ENCODE measurements at places on chromosomes 7 and 10. TPM values are rescaled to one million over a fixed set of nuclear protein-coding genes. Genes with fewer than 3 reads are reported as not detected.

GRCh38 chr10:79407811-79408795 is 37.3 kb downstream of the ZCCHC24 start:
- H3K27me3 ChIP-seq = no peaks in the 10 kb centered on the region
- peaks cover 4% of the 10 kb centered on the region for H3K4me1 ChIP-seq
- no peaks in the 10 kb centered on the region for H3K36me3 ChIP-seq
- H3K4me3 ChIP-seq = no peak overlapping the region
- no peak overlapping the region for H3K27ac ChIP-seq

DNA sequence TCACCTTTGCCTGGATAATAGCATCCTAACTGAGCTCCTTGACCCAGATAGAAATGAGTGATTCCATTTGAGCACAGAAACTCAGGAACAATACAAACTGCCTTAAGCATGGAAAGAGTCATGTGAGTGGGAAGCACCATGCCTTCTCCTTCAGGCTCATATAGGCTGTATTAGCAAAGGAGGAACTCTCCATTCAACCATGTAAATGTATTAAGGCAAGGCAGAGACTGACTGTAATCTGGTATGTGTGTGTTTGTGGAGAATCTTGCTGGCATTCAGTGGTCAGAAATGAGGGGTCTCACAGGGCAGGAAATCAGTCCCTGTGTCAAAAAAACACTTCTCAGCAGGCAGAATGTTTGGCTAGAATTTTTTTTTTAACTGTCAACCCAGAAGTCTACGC is 40.2 kb downstream of the COA1 start:
- peaks cover 19% of the 10 kb centered on the region for H3K4me1 ChIP-seq
- no peaks in the 10 kb centered on the region for H3K27me3 ChIP-seq
- no peak overlapping the region for H3K27ac ChIP-seq

- no peak overlapping the region for H3K4me3 ChIP-seq
- no peaks in the 10 kb centered on the region for H3K36me3 ChIP-seq
- DNase-seq = no peak
Observed at GRCh38 chr10:76700241-76700640, 937.4 kb downstream of the KCNMA1 start.

DNA sequence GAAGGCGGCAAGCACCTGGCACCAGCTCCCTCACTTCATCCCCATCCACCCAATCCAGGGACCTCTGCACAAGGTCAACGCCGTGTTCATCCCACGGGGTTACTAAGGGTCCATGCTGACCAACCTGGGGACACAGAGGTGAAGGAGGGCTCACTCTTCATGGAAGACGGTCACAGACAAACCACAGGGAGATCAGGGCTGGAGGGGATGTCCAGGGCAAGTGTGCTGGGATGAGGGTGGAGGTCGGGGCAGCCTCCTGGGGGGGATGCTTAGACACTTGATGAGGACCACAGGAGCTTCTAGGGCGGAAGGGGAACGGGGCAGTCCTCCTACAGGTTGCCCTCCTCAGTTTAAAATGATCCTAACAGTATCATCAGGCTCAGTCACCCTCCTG is 46.7 kb downstream of the FAM53B start:
- H3K4me3 ChIP-seq = peak overlapping the region; percentile 64
- no peaks in the 10 kb centered on the region for H3K27me3 ChIP-seq
- H3K4me1 ChIP-seq = peaks cover 97% of the 10 kb centered on the region
- H3K27ac ChIP-seq = peak overlapping the region; percentile 98
- H3K36me3 ChIP-seq = peaks cover 28% of the 10 kb centered on the region
- no peak for DNase-seq

DNA sequence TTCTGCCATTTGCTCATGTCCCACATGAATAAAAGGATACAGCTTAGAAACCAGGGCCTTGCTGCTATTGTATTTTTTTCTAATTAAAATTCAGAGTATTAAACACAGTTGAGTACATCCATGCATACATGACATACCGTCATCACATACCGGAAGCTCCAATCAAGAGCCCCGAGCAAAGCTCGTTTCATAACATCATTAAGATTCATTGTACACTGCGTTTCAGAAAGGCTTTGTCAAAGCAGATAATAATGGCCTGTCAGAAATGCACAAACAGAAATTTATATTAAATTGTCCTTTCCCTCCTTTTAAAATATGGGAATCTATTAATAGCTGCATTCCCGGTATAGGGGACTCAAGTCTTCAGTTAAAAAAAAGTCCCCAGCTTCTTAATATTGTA is 103.4 kb downstream of the PRTFDC1 start:
- no peak overlapping the region for H3K27ac ChIP-seq
- no peak for DNase-seq
- H3K36me3 ChIP-seq = peaks cover 1% of the 10 kb centered on the region
- peaks cover 9% of the 10 kb centered on the region for H3K4me1 ChIP-seq

GRCh38 chr10:2958659-2959058 is 108.7 kb upstream of the PFKP start:
- DNase-seq = no peak
- H3K4me1 ChIP-seq = no peaks in the 10 kb centered on the region
- H3K4me3 ChIP-seq = no peak overlapping the region
- H3K27me3 ChIP-seq = peaks cover 16% of the 10 kb centered on the region

Gene RBP3
- not detected for total RNA-seq

Gene ASCC1
- 34.9 TPM for total RNA-seq

Gene C10orf67
- 0.07 TPM for total RNA-seq
